ENCODE measurements at places on chromosomes 7 and 10.

DNA sequence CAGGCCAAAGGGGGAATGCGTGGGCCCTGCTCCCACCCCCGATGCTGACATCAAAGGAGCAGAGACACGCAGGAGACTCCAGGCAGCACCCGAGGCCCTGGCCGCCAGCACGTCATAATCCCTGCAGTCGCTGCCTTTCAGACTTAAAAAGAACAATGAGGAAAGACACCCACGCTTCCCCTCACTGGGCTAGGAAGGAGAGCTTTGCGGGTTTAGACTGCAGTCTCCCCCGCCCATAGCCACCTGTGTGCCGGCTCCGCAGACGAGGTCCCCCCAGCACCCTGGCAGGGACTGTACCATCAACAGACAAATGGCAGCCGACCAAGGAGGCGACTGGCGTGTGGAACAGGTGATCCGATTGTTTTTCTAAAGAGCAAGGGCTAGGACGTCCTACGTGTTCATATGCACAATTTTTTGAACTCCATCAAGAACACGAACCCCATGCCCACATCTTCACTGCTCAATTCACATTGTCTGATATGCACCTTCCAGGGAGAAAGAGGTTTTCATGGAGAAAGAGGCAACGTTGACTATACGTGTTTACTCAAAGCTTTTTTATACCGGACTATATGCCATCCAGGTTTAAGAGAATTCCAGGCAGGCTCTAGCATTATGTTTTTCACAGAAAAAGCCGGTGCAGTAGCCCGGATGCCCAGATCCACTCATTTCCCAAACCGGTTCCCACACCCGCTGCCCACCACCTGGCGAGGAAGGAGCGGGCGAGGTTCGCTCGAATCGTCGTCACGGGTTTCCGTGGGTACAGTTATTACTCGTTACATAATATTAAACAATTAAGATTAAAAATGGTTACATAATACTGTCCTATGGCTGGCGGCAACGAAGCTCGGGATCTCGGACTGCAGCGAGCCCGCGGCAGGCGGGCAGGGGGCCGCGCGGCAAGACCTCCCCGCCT, 1.1 kb downstream of the GRB10 start:
- DNase-seq = no peak

GRCh38 chr10:123584419-123584775, 81.8 kb upstream of the GPR26 start:
- DNase-seq = no peak

- no peak for DNase-seq
These were observed 32.9 kb downstream of the ZNF775 start for GRCh38 chr7:150412016-150412415.

GRCh38 chr10:87505366-87506111, 846 bp downstream of the MINPP1 start:
- no peak for DNase-seq

GRCh38 chr10:90779548-90779947, 78.3 kb downstream of the HTR7 start:
- DNase-seq = no peak

DNA sequence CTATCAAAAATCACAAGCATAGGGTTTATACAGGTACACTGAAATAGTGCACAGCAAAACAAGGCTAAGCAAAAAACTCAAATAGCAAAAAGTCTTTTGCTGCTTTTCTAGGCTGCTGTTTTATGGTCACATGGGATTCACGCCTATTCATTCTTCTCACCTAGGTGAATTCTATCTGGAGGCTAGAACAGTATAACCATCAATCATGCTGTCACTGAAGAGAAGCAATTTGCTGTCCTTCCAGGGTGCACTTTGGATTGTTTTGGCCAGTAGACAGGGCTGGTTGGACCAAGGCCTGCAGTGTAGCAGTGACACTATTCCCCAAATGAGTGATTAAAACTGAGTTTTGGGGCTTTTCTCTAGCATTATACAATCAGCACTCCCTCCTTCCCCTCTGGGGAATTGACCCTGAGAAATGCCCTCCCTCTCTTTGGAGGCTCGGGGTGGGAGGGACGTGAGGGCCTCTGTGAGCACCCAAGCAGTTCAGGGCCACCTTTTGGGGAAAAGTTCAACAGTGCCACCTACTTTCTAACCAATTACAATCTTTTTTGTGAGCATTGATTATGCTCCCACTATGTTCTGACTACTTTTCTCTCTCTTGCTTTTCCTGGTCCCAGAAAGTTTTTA, 16.2 kb upstream of the SND1 start:
- no peak for DNase-seq

- no peak for DNase-seq
These were observed 111.9 kb downstream of the RELN start for GRCh38 chr7:103877565-103877964.

DNA sequence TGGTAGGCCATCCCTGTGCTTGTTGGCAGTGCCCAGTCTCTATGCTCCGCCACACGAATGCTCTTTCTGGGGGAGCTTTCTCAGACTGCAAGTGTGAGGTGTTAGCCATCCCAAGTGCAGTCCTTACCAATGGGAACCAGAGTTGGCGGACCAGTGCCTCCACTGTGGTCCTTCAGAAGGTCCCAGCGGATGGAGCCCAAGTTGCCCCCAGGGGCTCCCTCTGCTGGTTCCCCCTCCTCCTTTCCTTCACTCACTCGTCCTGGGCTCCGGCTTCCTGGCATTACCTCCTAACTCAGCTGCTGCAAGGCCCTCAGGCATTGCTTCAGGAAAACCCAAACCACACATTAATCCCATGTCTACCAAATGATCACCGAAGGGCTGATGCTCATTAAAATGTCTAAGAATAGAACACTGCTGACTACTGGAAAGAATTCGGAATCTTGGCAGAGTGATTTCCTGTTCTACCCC, 139.8 kb downstream of the CUBN start:
- DNase-seq = no peak

DNA sequence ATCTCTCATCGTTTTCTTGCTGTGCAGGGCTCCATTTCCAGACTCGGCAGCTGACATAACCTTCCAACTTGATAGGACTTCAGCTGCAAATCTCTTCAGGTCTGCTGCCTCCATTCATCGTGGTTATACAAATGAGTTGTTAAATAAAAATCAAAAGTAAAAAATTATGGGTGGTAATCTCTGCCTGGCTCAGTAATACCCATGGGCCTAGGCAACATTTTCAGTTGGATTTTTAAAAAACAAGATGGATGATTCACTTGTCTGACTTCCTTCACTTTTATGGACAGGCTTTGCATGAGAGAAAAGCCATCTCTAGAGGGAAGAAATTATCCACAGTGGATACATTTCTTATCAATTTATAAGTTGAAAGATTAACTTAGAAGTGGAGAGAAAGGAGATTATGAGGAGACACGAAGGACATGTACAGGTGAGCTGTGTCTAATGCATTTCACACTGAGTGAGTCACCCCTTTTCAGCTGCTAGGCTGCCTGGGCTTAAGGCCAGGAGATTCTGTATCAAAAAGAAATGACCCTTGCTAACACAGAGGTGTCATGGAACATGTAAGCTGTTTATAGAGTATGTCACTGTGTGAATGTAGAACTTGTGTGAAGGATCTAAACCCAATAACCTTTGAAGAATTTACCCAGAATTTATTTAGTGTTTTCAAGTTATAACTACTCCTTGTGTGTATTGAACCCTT, 495.1 kb downstream of the AUTS2 start:
- DNase-seq = no peak

- DNase-seq = no peak
These were observed 23.8 kb upstream of the AHR start for GRCh38 chr7:17274551-17275245.
